ENCODE measurements at places on chromosomes 4 and X. TPM values are rescaled to one million over a fixed set of nuclear protein-coding genes. Genes with fewer than 3 reads are reported as not detected.

- no peak overlapping the region for H3K27ac ChIP-seq
- H3K27me3 ChIP-seq, result no peaks in the 10 kb centered on the region
- DNase-seq, result no peak
- H3K4me1 ChIP-seq, result no peaks in the 10 kb centered on the region
- H3K36me3 ChIP-seq, result no peaks in the 10 kb centered on the region
Observed at GRCh38 chr4:104815665-104816064, 321.0 kb upstream of the CXXC4 start.

DNA sequence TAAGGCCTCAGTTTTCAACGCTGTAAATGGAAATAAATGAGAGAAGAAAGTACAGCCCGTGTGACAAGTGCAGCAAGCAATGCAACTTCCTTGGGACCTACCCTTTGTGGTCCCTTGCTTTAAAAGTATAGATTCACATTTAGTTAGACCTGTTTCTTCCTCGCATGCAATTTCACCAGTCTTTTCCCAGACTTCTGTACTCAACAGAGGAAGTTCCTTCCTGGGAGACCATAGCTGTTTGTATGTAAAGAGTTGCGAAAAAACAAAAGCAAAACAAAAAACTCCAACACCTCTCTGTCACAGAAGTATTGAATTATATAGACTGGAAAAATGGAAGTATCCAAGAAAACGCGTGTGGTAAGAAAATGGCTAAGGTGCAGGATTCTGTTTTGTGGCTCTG is 1.1 kb upstream of the IRF2 start:
- no peak for DNase-seq
- peaks cover 43% of the 10 kb centered on the region for H3K4me1 ChIP-seq
- peak overlapping the region; percentile 94 for H3K4me3 ChIP-seq
- peak overlapping the region; percentile 94 for H3K27ac ChIP-seq
- no peaks in the 10 kb centered on the region for H3K27me3 ChIP-seq

The USP17L21 gene
- not detected for total RNA-seq

- H3K36me3 ChIP-seq, result no peaks in the 10 kb centered on the region
- no peaks in the 10 kb centered on the region for H3K27me3 ChIP-seq
- no peaks in the 10 kb centered on the region for H3K4me1 ChIP-seq
- no peak for DNase-seq
- H3K27ac ChIP-seq, result no peak overlapping the region
- H3K4me3 ChIP-seq, result no peak overlapping the region
Observed at GRCh38 chr4:148542922-148543623, 100.9 kb upstream of the NR3C2 start.

- H3K4me1 ChIP-seq, result no peaks in the 10 kb centered on the region
- no peak for DNase-seq
- H3K36me3 ChIP-seq, result no peaks in the 10 kb centered on the region
- H3K4me3 ChIP-seq, result no peak overlapping the region
Observed at GRCh38 chrX:71660562-71661416, 6.6 kb upstream of the LOC101059915 start.

The RAB28 gene
- total RNA-seq, result 20.4 TPM

DNA sequence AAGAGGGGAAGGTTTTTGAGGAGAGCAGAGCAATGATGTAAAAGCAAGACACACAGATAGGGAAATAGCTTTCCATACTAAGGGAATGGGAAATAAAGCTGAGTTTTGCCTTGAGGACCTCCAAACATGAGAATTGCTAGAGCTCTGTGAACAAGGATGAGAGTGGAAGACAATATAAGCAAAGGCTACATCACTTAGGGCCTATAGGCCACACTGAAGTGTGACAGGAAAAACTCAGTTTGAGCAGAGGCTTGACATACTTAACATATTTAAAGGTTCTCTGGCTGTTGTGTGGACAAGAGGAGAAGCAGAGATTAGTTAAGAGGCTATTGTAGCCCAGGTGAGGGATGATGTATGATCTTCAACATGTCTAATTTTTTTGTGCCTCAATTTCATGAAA is 5.3 kb upstream of the SRP72 start:
- H3K4me1 ChIP-seq, result peaks cover 11% of the 10 kb centered on the region
- H3K36me3 ChIP-seq, result peaks cover 4% of the 10 kb centered on the region
- H3K27ac ChIP-seq, result no peak overlapping the region
- H3K27me3 ChIP-seq, result no peaks in the 10 kb centered on the region

The TMEM154 gene
- total RNA-seq, result 1.2 TPM

- no peak for DNase-seq
- H3K4me3 ChIP-seq, result peak overlapping the region; percentile 79
- peaks cover 16% of the 10 kb centered on the region for H3K36me3 ChIP-seq
- peak overlapping the region; percentile 95 for H3K27ac ChIP-seq
Observed at GRCh38 chrX:107713203-107713542, 62.4 kb downstream of the TSC22D3 start.

DNA sequence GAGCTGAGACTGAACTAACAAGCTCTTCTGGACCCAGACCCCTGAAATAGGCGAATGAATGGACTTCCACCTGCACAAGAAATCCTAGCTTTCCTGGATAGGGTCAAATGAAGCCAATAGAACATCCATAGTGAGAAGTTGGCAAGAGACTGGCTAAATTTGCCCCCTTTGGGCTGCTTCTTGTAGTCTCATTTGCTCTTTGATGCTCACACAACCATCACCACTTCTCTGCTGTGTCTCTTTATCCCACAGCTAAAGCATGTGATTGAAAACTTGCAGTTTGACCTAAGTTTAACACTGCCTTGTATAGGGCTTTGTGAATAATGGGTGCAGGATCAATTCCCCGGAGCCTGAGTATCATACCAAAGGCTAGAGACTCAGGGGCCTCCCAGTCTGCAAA is 38.2 kb downstream of the NLGN3 start:
- no peaks in the 10 kb centered on the region for H3K4me1 ChIP-seq
- no peaks in the 10 kb centered on the region for H3K27me3 ChIP-seq
- H3K4me3 ChIP-seq, result peak overlapping the region; percentile 55
- no peak for DNase-seq
- peak overlapping the region; percentile 80 for H3K27ac ChIP-seq
- H3K36me3 ChIP-seq, result no peaks in the 10 kb centered on the region

DNA sequence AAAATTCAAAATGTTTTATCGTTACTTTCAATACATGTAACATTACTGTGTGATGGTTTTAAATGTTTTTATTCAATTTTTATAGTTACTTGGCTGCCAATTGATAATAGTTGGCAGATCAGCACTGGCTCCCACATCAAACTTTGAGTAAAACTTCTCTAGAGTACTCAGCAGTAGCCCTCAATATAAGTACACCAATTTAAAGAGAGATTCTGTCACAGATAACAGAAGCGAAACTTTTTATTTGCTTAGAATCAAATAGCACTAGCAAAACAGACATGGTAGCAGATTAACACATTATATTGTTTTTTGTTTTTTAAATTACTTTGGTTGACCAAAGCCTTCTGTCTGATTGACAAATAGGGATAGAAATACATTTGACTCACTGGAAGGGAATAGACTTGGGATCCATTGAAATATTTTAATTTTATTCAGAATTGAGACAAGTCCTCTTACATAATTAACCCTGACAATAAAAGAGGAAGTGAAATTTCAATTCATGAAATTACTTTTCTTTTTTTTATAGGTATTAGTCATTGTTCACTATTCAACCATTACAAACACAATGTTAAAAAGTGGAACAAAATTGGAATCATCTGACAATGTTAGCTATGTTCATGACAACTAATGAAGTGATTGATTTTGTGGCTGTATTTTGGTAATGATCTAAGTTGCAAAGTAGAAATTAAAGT is 554.9 kb downstream of the KLHL4 start:
- no peaks in the 10 kb centered on the region for H3K27me3 ChIP-seq
- no peaks in the 10 kb centered on the region for H3K4me1 ChIP-seq
- no peak overlapping the region for H3K4me3 ChIP-seq
- H3K27ac ChIP-seq, result no peak overlapping the region
- DNase-seq, result no peak
- H3K36me3 ChIP-seq, result no peaks in the 10 kb centered on the region

- no peak for DNase-seq
- H3K27ac ChIP-seq, result no peak overlapping the region
- no peaks in the 10 kb centered on the region for H3K4me1 ChIP-seq
- H3K36me3 ChIP-seq, result no peaks in the 10 kb centered on the region
Observed at GRCh38 chrX:33855251-33855650, 276.9 kb downstream of the FAM47A start.

The GLRB gene
- total RNA-seq, result 13.4 TPM

DNA sequence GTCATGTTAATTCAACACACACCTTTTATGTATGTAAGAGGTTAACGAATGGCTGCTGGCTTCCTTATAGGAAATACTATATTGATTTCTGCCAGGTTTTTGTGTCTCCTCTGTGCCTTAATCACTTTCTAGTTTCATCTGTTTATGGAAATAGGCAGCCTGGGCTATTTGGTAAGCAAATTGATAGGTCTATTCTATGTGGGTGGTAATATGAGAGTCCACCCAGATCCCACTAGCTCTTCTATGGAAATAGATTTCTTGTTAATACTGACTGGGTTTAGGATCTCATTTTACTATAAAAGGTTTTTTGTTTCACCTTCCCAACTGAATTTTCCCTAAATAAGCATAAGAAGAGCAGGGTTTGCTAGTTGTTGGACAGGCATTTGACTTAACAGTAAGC is 4.1 kb downstream of the BMX start:
- H3K27me3 ChIP-seq, result no peaks in the 10 kb centered on the region
- no peak overlapping the region for H3K27ac ChIP-seq
- H3K4me1 ChIP-seq, result no peaks in the 10 kb centered on the region
- DNase-seq, result no peak
- H3K36me3 ChIP-seq, result no peaks in the 10 kb centered on the region

DNA sequence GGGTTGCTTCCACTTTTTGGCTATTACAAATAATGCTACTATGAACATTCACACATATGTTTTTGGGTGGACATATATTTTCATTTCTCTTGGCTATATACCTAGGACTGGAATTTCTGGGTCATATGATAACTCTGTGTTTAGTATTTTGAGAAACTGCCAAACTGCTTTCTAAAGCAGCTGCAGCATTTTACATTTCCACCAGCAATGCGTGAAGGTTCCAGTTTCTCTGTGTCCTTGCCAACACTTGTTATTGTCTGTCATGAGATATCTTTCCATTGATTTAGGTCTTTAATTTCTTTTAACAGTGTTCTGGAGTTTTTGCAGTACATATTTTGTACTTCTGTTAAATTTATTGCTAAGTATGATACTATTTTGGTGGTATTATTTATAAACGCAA is 48.3 kb downstream of the CLCN5 start:
- no peak overlapping the region for H3K27ac ChIP-seq
- no peaks in the 10 kb centered on the region for H3K36me3 ChIP-seq
- no peak for DNase-seq
- no peaks in the 10 kb centered on the region for H3K4me1 ChIP-seq
- H3K27me3 ChIP-seq, result no peaks in the 10 kb centered on the region

The TLR1 gene
- total RNA-seq, result 3.4 TPM

The RTL5 gene
- 3.7 TPM for total RNA-seq

Measured in heart left ventricle (tissue), 16 donors.